IPS DF 6.9 (cell line): ENCODE measurements at places on chromosomes 6 and 20.

DNA sequence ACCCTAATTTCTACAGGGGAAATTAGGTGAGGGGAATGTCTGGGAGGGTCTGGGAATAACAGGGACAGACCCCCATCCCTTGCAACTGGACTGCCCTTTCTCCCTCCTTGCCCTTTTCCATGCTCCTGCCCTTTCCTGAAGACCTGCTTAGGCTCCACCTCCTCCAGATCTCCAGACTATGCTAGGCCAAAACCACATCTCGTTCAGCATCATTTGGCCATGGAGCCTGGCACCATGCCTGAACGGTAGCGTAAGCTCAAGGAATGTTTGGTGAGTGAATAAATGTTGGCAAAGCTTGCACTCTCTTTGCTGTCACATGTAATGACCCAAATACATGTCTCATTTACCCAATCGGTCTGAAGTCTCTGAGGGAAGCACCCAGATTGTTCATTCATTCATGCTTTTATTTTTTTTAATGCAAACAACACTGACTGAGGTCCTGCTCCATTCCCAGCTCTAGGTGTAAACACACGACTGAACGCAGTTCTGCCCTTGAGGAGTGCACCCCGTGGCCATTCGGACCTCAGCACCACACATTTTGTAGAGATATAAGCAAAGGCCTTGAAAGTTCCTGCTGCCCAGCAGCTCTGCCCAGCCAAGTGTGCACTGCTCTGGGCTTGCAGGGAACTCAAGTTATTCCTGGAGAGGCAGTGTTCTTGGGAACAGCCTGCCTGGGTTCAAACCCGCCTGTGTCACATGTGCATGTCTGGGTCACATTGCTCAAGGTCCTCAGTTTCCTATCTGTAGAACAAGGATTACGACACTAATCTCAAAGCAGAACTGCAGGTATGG, 1.1 kb upstream of the GRM4 start:
- no peak for DNase-seq

GRCh38 chr20:50715694-50716093, 15.7 kb upstream of the PARD6B start:
- DNase-seq = no peak

- no peak for DNase-seq
Observed at GRCh38 chr6:33431880-33432541, 12.1 kb downstream of the SYNGAP1 start.

GRCh38 chr20:58852543-58853271, at the start of gene GNAS:
GNAS (plus strand) TSS chr20:58852716.
- no peak for DNase-seq

DNA sequence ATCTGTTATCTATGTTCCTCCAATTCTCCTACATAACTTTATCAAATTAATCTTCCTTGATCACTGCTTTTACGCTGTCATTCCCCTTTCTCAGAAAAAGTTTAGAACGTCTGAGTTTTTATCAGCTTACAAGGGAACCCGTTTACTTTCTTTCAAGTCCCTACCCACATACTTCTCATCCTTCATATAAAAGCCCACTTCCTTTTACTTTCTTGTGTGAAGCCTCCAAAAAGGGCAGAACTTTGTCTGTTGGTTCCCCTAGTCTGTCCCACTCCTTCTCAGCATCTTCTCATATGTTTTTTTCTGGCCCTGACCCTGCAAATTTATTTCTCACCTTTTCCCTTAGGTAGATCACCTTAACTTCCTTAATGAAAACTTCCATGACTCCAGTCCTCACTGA, 106.1 kb downstream of the TFAP2B start:
- DNase-seq = no peak
